Type B pancreatic cell (in vitro differentiated cells): ENCODE measurements at places on chromosomes 6 and 20.

DNA sequence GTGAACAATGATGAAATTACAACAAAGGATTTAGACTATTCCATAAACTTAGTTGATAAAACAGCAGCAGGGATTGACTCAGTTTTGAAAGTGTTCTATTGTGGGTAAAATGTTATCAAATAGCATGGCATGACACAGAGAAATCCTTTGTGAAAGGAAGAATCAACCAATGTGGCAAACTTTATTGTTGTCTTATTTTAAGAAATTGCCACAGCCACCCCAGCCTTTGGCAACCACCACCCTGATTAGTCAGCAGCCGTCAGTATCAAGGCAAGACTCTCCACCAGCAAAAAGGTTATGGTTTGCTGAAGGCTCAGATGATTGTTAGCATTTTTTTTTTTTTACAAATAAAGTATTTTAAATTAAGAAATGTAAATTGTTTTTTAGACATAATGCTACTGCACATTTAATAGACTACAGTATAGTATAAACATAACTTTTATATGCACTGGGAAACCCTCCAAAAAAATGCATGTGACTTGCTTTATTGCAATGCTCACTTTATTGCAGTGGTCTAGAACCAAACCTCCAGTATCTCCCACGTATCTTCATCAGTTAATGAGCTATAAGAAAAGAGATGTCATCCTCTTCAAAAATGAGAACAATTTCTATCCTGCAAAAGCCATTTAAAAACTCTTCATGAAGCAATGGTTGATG, 162.7 kb downstream of the SOBP start:
- DNase-seq: no peak

DNA sequence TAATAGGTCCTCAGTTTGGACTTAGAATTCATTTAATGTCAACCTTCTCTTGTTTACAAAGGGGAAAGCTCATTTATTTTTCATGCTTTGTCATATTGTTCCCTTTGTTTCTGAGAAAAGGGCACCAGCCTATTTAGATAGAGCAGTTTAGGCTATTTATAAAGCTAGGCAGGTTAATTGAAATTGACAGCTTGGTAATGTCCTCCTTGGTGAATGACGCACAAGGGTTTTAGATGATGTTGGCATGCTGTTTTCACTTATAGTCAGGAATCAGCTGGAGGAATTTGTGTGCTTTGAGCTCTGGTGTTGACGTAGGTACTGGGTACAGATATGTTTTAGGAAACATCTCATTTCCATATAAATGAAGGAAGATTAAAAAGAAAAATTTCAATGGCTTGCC, 45.2 kb downstream of the BCKDHB start:
- no peak for DNase-seq

- no peak for DNase-seq
Observed at GRCh38 chr20:22977047-22977785, 57.9 kb upstream of the SSTR4 start.

GRCh38 chr20:4152696-4153235, 137.4 kb upstream of the RNF24 start:
- DNase-seq: no peak
